ENCODE measurements at places on chromosomes 3 and 15.

GRCh38 chr3:73448041-73448440, 176.7 kb downstream of the PDZRN3 start:
- H3K4me1 ChIP-seq: peaks cover 32% of the 10 kb centered on the region
- H3K27ac ChIP-seq: no peak overlapping the region
- H3K36me3 ChIP-seq: no peaks in the 10 kb centered on the region
- H3K27me3 ChIP-seq: no peaks in the 10 kb centered on the region
- H3K4me3 ChIP-seq: no peak overlapping the region
- no peak for DNase-seq

- no peaks in the 10 kb centered on the region for H3K27me3 ChIP-seq
- H3K27ac ChIP-seq: peak overlapping the region; percentile 76
- no peak overlapping the region for H3K4me3 ChIP-seq
- DNase-seq: no peak
- no peaks in the 10 kb centered on the region for H3K36me3 ChIP-seq
These were observed 12.2 kb upstream of the POLR2M start for GRCh38 chr15:57694279-57694678.

DNA sequence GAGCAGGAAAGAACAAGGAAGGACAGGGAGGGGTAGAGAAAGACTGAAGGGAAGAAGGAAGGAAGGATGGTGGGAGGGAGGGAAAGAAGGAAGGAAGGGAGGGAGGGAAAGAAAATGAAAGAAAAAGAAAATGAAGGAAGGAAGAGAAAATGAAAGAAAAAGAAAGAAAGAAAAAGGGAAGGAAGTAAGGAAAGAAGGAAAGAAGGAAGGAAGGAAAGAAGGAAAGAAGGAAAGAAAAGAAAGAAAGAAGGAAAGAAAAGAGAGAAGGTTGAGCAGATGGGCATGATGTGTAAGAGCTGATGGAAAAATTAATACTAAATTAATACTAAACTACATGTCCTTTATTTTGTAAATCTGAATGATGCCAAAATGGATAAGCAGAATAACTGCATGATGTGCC, 418.3 kb upstream of the CDIN1 start:
- H3K4me1 ChIP-seq: peaks cover 13% of the 10 kb centered on the region
- H3K36me3 ChIP-seq: peaks cover 5% of the 10 kb centered on the region
- H3K27ac ChIP-seq: no peak overlapping the region
- H3K27me3 ChIP-seq: no peaks in the 10 kb centered on the region
- no peak for DNase-seq

GRCh38 chr3:117016378-117016777, 306.8 kb downstream of the TUSC7 start:
- peaks cover 16% of the 10 kb centered on the region for H3K4me1 ChIP-seq
- DNase-seq: no peak
- no peak overlapping the region for H3K4me3 ChIP-seq

DNA sequence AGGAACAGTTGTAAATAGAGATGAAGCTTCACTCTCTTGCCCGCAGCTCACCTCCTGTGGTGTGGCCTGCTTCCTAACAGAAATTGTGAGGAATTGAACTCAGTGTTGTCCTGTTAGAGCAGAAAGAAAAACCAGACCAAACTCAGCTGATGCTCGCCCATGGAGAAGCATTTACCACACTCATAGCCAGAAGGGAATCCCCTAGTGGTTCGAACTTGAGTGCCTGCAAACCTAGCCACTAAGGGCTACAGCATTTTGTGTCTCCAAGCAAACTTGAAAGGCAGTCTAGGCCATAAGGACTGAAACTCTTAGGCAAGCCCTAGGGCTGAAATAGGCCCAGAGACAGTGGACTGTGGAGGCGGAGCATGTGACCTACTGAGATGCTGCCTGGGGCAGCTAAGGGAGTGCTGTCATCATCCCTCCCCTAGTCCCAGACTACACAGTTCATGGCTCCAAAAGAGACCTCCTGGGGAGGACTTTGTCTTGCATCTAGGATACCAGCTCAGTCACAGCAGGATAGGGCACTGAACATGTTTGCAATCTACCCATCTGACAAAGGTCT, 44.5 kb upstream of the MCTP2 start:
- H3K27ac ChIP-seq: no peak overlapping the region
- H3K4me1 ChIP-seq: no peaks in the 10 kb centered on the region
- H3K4me3 ChIP-seq: no peak overlapping the region

- H3K36me3 ChIP-seq: no peaks in the 10 kb centered on the region
- H3K4me1 ChIP-seq: no peaks in the 10 kb centered on the region
- H3K27ac ChIP-seq: no peak overlapping the region
- no peaks in the 10 kb centered on the region for H3K27me3 ChIP-seq
- DNase-seq: no peak
These were observed 533.2 kb downstream of the GRM7 start for GRCh38 chr3:7393944-7394605.

GRCh38 chr3:191329654-191330529, at the start of gene UTS2B:
UTS2B (minus strand) TSS chr3:191330526; CDS start chr3:191282189, 48,337 bp downstream.
- no peaks in the 10 kb centered on the region for H3K36me3 ChIP-seq
- no peaks in the 10 kb centered on the region for H3K27me3 ChIP-seq
- H3K27ac ChIP-seq: peak within 1 kb of the TSS; percentile 99
- peaks cover 40% of the 10 kb centered on the region for H3K4me1 ChIP-seq
- H3K4me3 ChIP-seq: peak within 1 kb of the TSS; percentile 89

DNA sequence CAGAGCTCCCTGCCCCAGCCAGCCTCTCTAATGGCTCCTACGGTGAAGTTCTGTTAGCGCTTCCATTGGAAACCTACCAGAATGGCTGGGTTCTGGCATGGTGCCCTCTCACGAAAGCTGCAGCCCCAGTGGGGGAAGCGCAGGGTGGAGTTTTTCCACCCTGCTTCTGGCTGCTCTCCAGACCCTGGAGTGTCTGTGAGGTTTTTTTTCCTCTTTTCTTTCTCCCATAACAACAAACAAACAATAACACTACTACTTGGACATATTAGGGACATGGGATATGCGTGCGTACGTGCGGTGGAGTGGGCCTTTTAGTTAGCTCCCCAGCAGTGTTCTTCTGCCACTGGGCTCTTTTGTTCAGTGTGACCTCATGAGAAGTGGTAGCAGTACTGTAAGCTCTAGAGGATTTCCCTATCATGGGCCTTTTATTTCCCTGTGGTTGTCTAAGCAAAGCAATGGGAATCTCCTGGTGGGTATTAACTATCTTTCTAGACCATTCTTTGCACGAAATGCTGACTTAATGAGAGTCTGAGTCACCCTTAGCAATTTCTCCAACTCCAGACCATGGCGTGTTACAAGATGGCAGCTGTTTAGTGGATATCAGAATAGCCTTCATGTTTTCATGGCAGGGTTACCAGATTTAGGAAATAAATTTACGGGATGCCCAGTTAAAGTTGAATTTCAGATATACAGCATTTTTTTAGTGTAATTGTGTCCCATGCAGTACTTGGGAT, 161.9 kb downstream of the FNDC3B start:
- no peak for DNase-seq
- peak overlapping the region; percentile 94 for H3K27ac ChIP-seq
- H3K4me3 ChIP-seq: no peak overlapping the region
- peaks cover 32% of the 10 kb centered on the region for H3K4me1 ChIP-seq
- peaks cover 9% of the 10 kb centered on the region for H3K36me3 ChIP-seq
- H3K27me3 ChIP-seq: no peaks in the 10 kb centered on the region

DNA sequence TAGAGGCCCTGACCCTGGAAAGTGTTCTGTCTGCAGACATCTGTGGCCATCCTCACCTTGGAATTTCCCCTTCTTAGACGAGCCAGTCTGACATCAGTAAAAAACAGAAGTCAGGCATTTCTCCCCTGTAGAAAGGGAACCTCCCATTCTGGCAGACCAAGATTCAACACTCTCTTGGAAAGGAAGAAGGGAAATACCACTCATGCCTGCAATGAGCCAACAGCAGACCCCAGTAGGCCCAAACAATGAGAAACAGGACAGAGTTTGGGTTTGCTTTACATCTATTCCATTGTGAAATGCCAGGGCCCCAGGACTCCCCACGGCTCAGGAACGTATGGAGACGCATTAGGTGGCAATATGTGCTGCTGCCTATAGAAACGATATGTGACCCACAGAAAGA, 264.0 kb upstream of the NSMCE3 start:
- H3K27ac ChIP-seq: no peak overlapping the region
- H3K4me3 ChIP-seq: no peak overlapping the region
- no peak for DNase-seq

- no peak overlapping the region for H3K27ac ChIP-seq
- H3K27me3 ChIP-seq: peaks cover 9% of the 10 kb centered on the region
- no peak for DNase-seq
These were observed 71.3 kb upstream of the SMAD3 start for GRCh38 chr15:66993874-66994696.

GRCh38 chr3:117045143-117045542, 335.6 kb downstream of the TUSC7 start:
- H3K36me3 ChIP-seq: peaks cover 2% of the 10 kb centered on the region
- peaks cover 27% of the 10 kb centered on the region for H3K4me1 ChIP-seq
- H3K4me3 ChIP-seq: no peak overlapping the region

DNA sequence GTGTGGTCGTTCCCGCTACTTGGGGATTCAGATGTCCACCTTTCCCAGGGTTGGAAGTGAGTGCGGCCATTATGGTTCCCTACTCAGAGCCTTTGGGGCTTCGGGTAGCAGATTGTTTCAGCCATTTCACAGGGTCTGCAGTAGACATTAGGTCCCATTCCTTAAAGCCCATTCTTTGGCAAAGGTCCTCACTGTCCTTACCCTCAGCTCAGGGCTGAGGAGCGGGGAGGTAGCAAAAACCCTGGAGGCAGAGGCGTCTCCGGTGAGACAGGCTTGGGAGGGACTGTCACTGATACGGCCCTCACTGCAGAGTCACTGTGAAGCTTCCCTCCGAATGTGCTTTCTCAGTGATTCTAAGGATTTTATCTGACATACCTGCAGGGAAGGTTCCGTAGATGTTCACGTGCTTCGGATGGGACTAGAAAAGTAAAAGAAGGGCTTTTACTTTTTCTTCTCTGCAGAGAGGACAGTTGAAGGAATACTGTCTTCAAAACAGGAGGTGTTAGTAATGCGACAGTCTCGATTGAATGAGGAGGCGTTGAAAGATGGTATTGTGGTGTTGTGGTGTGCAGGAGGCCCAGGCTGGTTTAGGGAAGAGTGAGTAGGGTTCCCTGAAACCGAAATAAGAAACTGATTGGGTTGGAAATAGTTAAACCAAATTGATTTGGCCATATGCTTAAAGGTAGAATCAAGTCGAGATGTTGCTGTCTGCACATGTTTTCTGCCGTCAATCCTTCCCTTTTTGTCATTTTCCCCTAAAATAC, 630 bp downstream of the ATP6V1A start:
- H3K4me3 ChIP-seq: peak overlapping the region; percentile 96
- DNase-seq: peak; percentile 40
- no peaks in the 10 kb centered on the region for H3K36me3 ChIP-seq
- peak overlapping the region; percentile 100 for H3K27ac ChIP-seq
- H3K4me1 ChIP-seq: peaks cover 47% of the 10 kb centered on the region
- no peaks in the 10 kb centered on the region for H3K27me3 ChIP-seq

DNA sequence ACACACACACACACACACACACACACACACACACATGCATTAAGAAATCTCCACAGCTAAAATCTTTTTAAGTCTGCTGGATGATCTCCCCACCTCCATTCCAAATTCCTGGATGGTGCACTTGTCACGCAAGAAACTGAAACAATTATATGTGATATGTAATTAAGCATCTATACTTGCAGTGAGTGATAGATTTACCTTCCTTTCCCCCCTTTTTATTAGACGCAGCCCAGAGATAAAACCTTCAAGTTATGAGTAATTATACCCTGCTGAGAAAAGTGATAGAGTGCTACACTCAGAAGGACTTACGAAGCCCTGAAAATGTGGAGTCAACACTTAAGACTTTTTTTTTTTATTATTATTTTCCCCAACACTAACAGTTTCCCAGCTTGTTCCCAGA, 255.2 kb downstream of the LSAMP start:
- H3K4me1 ChIP-seq: peaks cover 31% of the 10 kb centered on the region
- DNase-seq: no peak
- H3K4me3 ChIP-seq: no peak overlapping the region
- no peaks in the 10 kb centered on the region for H3K36me3 ChIP-seq
- no peaks in the 10 kb centered on the region for H3K27me3 ChIP-seq
- H3K27ac ChIP-seq: no peak overlapping the region

DNA sequence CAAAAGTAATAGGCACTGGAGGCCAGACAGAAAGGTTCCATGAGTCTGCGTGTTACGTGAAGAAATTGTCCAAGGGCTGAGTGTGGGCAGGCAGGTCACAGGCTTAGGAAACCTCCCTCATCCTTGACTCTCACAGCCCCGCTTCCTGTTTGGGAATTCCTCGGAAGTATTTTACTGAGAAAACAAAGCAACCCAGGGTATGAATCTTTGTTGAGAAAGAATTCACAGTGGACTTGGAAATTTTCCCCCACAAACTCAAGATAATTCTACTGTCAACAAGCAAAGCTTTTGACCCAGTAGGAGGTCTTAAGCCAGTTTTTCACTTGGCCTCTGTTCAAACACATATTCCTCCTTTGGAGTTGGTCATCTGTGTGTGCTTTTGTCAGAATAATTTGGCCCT, 377.1 kb upstream of the TPM1 start:
- no peaks in the 10 kb centered on the region for H3K27me3 ChIP-seq
- peaks cover 5% of the 10 kb centered on the region for H3K36me3 ChIP-seq
- H3K4me1 ChIP-seq: no peaks in the 10 kb centered on the region
- DNase-seq: no peak
- no peak overlapping the region for H3K4me3 ChIP-seq
- H3K27ac ChIP-seq: no peak overlapping the region

GRCh38 chr3:152328841-152329240, 60.1 kb downstream of the MBNL1 start:
- H3K4me3 ChIP-seq: no peak overlapping the region
- no peaks in the 10 kb centered on the region for H3K27me3 ChIP-seq
- DNase-seq: no peak
- peaks cover 12% of the 10 kb centered on the region for H3K36me3 ChIP-seq
- H3K27ac ChIP-seq: peak overlapping the region; percentile 66
- peaks cover 13% of the 10 kb centered on the region for H3K4me1 ChIP-seq

DNA sequence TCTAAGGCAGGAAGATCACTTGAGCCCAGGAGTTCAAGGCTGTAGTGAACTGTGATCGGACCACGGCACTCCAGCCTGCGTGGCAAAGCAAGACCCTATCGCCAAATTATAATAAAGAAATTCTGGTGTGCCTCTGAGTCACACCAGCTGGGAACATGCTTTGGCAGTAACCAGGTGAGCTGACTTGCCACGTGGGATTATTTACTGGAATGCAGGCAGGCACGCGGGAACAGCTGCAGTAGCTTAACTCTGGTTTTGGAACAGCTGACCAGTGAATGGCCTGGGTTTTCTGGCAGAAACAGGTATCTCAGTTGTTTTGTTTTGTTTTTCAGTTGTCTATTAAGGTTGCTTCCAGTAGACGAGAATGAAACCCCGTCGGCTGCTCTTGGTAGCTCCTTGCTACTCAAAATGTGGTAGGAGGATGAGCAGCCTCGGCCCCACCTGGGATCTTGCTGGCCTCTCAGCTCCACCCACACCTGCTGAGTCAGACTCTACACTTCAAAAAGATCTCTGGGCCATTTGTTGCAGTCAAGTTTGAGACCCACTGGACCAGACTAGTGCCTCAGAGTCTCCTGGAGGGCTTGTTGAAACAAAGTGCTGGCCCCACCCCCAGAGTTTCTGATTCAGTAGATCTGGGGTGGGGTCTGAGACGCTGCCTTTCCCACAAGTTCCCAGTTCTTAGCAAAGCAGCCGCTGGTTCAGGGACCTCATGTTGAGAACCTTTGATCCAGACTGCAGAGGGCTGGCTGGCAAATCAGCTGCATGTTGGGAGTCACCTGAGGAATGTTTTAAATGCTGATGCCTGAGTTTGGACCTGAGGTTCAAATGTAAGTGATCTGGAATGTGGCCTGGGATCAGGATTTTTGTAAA, 26.6 kb downstream of the IDH2 start:
- H3K4me1 ChIP-seq: peaks cover 8% of the 10 kb centered on the region
- H3K27ac ChIP-seq: peak overlapping the region; percentile 80
- DNase-seq: no peak
- no peaks in the 10 kb centered on the region for H3K27me3 ChIP-seq
- H3K4me3 ChIP-seq: no peak overlapping the region

Measured in mesothelial cell of epicardium (in vitro differentiated cells).